ENCODE measurements at places on chromosomes 1 and 21.
A peak's percentile ranks its signal among the peaks of the same experiment; 100 is the strongest.

GRCh38 chr1:22705586-22705985 lies 5.1 kb upstream of the EPHB2 start:
- DNase-seq: no peak

- no peak for DNase-seq
Observed at GRCh38 chr1:173043253-173043652, 7.5 kb downstream of the TNFSF18 start.

- DNase-seq: no peak
Observed at GRCh38 chr1:48216313-48216712, 6.2 kb upstream of the SLC5A9 start.

- no peak for DNase-seq
Observed at GRCh38 chr1:232980986-232981560, 30.7 kb downstream of the NTPCR start.

- DNase-seq: peak; percentile 93
Observed at GRCh38 chr1:217630711-217631591, at the start of the genes GPATCH2 and SPATA17. Gene GPATCH2 (minus strand): TSS chr1:217631090. CDS start chr1:217630971, 119 bp downstream. Gene SPATA17 (plus strand): TSS chr1:217631344. CDS start chr1:217631379, 35 bp downstream.

- DNase-seq: no peak
Observed at GRCh38 chr1:41689558-41689981, 205.1 kb upstream of the EDN2 start.

DNA sequence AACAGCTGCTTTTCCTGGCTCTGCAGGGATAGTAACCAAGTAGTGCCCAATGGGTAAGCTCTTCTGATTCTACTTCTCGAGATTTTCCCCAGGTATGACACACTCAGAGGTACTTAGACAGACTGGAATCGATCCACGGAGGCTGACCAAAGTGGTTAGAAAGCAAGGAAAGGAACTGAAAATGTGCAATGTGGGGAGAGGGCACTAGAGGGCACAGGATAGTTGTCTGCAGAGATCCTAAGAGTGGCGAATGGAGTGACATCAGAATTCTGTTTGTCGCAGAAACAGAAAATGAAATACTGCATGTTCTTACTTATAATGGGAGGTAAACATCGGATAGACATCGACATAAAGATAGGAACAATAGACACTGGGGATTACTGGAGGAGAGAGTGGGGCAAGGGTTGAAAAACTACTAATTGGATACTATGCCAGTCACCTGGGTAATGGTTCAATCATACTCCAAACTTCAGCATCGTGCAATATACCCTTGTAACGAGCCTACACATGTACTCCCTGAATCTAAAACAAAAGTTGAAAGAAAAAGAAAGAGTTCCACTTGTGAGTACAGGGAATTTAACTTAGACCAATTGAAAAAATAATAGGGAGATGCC lies 23.3 kb downstream of the CYP2J2 start:
- DNase-seq: peak; percentile 12

DNA sequence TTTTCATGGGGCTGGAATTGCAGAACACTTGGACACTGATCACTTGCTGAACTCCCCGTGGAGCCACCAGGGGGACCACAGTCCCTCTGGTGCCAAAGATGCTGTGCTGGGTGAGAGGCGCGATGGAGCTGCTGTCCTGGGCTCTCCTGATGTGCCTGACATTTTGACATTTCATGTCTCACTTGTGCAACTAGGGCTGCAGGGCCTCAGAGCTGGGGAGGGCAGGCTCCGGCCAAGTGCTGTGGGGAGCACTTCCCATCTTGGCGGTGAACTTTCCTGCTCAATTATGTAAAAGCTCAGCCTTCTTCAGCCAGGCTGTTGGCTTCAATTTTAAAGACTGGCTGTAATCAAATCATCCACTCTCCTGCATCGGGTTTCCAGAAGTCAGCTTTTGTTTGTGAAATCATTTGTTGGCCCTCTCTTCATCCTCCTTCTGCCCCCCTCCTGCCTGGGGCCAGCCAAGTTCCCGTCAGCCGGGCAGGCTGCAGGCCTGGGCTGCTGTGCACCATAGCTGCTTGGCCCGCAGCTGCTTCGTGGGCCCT lies 36.8 kb downstream of the KCNAB2 start:
- DNase-seq: no peak

Measured in NCI-H345 (cell line).